ENCODE measurements at places on chromosomes 11 and 22.

GRCh38 chr22:24996420-24996952 lies 44.0 kb downstream of the KIAA1671 start:
- DNase-seq, result no peak

DNA sequence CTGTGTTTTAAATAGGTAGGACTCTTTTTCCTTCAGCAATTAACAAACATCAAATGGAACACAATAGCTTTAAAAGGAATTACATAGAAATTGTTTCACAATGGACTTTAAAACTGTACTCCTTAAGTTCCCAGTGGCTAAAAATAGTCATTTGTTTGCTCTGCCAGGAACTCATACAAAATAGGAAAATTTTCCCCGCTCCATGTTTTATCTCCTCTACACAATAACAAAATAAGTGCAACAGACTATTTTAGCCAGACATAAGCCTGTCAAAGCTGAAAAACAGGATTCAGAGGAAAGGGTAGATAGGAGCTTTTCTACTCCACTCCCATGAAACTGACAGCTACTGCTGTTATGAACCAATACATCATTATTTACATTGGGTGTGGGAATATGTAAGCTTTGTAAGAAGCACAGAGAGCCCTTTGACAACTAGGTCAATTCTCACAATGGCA lies 90.1 kb downstream of the STK33 start:
- no peak for DNase-seq

GRCh38 chr22:36155702-36156101 lies 4.9 kb downstream of the APOL3 start:
- DNase-seq, result no peak

- DNase-seq, result no peak
Observed at GRCh38 chr22:40469181-40469580, 98.8 kb downstream of the SGSM3 start.

DNA sequence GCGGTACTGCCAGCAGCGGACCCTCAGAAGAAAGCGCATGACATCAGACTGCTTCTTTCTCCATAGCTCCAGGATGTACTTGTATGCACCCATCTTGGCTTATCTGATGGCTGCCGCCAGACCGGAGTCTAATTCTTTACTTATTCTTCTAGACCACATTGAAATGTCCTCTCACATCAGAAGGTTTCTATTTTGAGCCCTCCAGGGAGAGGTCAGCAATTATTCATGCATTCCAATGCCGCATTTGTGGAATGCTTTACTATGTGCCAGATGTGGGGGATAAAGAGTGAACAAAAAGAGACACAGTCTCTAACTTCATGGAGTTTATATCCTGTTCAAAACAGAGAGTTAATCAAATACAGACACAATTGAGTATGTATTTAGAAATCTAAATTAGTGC lies 230.1 kb downstream of the MIAT start:
- no peak for DNase-seq

DNA sequence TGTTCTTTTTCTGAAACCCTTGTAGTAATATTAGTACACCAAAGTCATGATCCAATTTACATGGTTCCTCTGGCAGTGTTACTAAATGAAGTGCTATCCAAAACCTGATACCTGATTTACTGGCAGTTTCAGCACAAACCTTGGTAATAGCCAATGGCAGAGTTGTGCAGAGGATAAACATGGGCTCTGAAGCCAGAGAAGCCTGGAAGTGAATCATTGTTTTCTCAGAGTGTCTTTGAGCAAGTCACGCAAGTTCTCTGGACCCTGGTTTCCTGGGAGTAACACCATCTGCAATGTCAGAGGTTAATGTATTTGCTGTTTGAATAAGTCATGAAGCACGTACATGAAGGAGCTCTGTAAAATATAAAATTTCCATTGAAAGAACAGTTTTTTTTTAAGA lies 222.3 kb upstream of the NARS2 start:
- no peak for DNase-seq

- no peak for DNase-seq
Observed at GRCh38 chr22:28410050-28410816, 269.4 kb downstream of the TTC28 start.

GRCh38 chr22:29700900-29701154 lies 19.0 kb upstream of the CABP7 start:
- DNase-seq, result no peak
